ENCODE measurements at places on chromosomes 1 and 21.

GRCh38 chr1:172885971-172886370 is 164.8 kb downstream of the TNFSF18 start:
- no peak for DNase-seq

DNA sequence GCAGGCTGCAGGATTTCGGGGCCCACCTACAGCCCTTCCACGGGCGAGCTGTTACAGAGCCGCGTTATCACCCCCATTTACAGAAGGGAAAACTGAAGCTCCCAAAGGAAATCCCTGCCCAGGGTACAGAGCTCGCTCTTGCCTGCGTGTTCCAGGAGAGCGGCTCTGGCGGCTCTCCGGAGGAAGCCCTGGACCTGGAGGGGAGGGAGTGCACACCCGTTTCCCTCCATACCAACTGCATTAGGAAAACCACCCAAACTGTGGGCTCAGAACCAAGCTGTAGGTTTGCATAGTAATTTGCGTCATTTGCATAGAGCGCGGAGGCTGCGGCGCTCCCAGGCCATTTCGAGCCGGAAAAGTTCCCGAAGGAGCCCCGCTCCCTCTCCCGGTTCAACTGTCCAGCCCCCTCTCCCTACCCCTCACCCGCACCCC is 24.7 kb upstream of the ADGRB2 start:
- DNase-seq: no peak

DNA sequence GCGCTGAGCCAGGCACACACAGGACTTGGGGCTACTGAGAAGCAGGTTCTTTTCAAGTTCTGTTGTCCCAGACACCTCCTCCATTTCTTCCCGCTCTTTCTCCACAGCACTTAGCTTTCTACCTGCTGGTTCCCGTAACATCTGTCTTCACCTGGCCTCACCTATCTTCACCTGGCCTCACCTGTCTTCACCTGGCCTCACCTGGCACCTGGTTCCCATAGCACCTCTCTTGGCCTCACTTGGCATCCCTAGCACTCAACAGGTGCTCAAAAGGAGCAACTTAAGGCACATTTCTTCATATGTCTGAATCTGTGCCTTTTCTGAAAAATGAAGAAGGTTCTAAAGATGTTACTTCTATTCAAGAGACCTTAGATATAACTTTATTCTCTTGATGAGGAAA is 10.4 kb downstream of the KCNK1 start:
- DNase-seq: no peak

DNA sequence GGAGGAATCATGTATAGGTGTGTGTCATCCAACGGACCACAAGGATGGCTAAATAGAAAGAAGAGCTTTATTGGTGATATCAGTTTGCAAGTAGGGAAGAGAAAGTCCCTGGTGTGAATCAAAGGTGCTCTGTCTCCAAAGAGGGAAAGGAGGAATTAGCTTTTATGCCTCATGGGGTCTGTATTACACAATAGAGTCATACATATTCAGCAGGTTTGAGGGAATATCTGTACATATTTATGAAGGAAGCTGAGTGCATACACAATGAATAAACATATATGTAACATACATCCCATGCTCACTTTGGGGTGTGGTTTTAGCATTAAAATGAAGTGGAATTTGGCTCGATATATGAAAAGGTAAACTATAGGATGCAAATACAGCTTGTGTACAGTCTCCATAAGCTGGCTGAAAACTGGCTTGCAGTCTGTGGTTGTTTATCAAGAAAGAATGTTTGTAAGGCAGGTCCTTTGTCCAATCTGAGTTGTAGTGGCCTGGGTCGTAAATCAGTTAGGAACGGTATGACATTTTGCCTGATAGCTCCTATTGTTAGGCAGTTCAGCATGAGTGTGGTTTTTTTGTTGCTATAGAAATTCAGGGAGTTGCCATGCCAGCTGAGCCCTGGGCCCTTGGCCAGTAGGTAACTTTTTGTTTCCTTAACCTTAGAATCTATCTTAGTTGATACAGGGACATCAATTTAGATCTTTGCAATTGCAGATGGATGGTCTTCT is 198.0 kb upstream of the ZP4 start:
- DNase-seq: no peak

- DNase-seq: no peak
Observed at GRCh38 chr1:25651824-25652741, 35.5 kb downstream of the MAN1C1 start.

DNA sequence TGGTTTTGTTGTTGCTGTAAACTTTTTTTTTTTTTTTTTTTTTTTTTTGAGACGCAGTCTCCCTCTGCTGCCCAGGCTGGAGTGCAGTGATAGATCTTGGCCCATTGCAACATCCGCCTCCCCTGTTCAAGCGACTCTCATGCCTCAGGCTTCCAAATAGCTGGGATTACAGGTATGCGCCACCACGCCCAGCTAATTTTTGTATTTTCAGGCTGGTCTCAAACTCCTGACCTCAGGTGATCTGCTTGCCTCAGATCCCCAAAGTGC is 78.9 kb upstream of the SLC45A1 start:
- no peak for DNase-seq

DNA sequence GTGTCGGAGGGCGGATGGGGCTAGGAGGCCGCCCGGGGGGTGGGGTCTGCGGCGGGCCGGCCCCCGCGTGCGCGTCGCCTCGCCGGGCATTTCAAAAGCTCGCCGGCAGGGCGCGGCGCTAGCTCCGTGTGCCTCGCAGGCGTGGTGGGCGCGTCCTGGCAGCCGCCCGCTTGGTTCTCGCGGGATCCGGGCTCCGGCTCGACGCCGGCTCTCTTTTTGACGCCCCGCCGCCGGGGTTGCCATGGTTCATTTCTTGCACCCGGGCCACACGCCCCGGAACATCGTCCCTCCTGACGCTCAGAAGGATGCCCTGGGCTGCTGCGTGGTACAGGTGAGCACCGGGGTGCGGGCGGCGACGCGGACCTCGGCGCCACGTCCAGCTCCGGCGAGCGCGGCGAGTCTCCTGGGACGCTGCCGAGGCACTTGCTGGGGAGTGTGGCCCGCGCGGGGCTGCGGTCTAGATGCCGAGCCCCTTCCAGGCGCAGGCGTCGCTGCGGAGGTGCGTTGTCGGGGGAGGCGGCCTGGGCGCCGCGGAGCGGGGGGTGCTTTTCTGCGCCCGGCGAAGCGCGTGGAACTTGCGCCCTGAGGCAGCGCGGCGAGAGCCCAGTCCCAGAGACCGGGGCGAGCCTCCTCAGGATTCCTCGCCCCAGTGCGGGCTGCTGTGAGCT is at the start of gene ZYG11A:
Gene ZYG11A, plus strand, starts transcription at position 118 of the 668 bp plus-strand sequence. Its CDS starts 124 bp downstream, at position 242.
- DNase-seq: no peak

DNA sequence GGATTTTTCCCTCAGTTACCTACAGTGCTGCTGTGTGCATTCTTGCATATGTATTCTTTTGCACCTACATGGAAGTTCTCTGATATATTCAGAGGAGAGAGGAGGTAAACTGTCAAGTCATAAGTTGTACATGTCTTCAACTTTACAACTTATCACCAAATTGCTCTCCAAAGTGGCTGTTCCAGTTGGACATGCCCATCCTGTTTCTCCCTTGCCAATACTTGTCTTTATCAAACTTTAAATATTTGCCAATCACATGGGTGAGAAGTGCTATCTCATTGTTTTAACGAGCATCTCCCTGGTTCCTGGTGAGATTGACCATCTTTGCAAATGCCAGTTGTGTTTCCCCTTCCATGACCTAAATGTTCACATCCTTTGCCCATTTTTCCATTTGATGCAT is 88.2 kb downstream of the KIF26B start:
- no peak for DNase-seq

- no peak for DNase-seq
Observed at GRCh38 chr1:2972011-2972878, 49.0 kb upstream of the ACTRT2 start.

DNA sequence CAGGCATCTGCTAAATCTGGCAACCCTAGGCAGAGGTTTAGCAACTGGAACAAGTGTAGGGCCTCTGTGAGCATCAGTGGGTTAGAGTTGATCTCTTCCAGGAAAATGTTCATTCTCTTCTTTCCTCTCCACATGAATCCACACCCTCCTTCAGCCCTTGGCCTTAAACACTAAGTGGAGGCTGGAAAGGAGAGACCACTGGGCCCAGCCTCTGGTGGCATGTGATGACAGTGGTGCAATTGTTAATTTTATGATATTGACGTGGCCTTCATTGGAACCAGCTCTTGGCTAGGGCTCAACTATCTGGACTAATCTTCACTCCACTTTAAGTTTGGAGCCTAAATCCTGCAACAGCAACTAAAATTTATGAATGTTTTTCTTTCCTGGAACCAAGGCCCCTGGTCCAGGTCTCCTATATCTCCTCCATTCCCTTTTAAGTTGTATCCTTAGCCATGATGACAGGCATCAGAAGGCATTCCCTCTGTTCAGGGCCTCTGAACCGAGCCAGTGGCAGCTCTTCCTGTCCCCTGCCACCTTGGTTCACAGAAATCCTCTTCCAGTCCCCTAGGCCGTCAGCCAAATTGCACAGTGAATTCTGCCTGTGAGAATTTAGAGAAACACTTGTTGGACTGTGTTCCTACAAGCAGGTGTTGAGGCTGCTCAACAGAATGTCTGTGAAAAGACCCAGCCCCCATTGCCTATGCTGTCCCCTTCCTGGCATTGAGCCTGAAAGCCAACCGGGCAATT is 132.2 kb downstream of the PSMG1 start:
- DNase-seq: no peak

DNA sequence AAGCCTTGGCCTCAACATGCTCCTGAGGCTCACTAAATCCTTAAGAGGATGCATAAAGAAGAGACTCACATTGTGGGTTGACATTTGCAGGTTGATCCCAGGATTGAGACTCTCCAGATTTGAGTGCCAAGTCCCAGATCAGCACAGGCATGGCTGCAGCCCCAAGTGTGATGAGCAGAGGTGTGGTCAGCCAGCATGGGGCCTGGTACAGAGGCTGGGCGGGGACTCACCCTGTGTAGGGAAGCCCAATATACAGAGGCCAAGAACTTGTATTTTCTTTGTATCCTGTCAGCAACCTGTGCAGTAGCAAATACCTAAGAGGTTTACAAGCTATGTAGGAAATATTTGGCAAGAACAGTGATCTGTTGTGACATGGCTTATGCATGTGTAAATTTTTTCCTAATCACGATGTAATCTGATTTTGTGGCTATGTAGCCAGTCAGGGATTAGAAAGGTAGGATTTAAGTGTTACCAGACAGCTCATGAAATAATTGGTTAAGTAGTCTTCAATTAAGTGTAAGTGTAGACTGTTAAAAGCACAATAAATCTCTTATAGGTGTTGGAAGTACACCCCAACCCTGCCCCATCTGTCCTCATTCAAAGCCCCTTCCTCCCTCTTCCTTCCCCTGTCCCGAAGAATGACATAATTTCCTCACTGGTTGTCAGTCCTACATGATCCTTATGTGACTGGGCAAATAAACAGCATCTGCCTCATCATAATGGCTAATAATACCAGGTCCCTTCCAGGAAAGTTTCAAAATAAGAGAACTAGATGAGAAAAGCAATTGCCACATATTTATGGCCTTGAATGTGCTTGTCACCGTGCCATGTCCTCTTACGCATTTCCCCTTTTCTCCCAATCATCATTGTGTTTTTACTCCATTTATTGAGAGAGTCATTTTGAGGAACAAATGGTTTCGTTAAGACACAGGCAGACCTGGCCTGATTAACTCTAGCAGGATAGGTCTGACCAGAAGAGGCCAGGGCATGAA is 120.9 kb downstream of the HLX start:
- no peak for DNase-seq

GRCh38 chr1:24805534-24806301 is 60.5 kb downstream of the CLIC4 start:
- DNase-seq: no peak

DNA sequence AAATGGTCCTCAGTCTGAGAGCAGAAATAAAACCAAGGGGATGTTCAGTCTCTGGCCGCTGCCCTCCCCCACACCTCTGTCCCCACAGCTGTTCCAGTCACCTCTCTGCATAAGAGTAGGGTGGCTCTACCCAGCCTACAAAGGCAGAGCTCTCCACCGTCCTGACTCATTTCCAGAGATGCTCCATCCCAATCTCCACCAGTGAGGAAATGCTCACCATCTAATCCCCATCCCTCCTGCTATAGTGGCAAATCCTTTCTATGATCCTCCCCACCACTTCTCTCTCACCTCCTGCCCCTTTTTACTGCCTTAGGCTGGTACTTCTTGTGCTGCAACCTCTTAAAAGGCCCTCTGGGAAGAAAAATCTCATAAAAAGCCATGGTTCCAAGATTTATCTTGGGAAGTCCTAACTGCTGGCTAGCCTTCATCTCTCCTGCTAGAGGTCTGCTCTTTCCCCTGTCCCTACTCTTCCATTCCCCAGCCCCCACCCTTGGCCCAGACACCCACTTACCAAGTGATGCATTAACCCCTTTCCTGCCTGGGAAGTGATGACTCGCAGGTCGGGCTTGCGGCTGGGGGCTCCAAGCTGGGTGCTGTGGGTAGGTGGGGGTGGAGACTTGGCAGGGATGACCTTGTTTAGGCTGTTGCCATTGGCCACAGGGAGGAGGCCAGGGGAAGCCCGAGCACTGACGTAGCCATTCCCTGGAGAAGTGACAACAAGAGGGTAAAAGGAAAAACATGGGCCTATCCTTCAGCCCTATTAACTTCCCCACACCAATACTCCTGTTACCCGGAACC is 23.9 kb downstream of the MEF2D start:
- no peak for DNase-seq

DNA sequence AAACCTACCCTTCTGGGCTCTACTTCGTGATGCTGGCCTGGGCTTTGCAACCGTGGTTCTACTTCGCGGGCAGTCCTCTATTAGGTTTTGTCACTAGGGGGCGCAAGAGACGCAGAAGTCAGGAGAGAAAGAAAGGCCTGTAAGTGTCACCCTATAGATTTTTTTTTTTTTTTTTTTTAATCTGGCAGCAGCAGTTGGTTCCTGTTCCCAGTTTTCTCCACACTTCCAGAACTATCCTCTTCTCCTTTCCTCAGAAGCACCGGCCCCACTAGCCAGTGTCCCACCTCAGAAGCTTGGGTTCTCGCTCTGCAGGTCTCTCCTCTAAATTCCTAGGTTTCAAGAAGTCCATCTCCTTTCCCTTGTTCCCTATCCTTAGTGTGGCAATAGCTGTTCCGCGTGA is 9.1 kb upstream of the LCE2D start:
- no peak for DNase-seq
